RPMI8226 (cell line): ENCODE measurements at places on chromosomes 12 and 14.

DNA sequence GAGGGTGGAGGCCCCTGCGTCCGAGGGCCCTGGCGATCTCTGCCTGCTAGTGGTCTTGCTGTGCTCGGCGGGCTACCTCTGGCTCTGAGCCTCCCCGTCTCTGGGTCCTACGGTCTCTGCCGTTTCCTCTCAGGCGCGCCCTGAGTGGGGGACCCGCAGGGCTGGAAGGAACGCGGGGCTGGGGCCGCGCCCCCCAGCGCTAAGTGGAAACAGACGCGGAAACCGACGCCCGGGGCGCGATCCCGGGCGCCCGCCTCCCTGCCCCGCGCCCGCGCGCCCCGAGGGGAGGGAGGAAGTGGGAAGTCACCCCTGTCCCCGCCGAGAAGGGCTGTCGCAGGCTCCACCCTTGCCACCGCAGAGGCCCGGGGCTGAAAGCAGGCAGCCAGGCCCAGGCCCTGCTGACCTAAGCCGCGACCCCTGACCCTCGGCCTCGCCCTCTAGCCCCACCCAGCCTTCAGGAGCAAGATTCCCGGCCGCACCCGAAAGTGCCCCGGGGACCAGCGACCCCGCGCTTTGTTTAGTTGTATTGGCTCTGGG, 831 bp downstream of the CRIP1 start:
- DNase-seq: peak; percentile 68

DNA sequence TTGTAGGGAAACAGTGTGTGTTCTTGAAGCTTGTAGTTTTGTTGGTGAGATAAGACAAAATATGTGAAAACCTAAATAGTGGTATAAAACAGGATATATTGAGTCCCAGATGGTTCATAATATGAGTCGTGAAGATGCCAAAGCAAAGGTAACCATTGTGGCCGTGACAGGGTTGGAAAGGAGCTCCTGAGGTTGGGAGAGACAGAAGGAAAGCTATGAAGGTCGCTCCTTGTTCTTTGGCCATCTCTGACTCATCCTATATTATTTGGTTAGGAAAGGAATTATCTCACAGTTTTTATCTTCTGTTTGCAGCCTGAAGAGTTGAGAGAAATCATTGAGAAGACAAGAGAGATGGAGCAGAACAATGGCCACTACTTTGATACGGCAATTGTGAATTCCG, 27.1 kb downstream of the ATP6V1D start:
- DNase-seq: no peak

DNA sequence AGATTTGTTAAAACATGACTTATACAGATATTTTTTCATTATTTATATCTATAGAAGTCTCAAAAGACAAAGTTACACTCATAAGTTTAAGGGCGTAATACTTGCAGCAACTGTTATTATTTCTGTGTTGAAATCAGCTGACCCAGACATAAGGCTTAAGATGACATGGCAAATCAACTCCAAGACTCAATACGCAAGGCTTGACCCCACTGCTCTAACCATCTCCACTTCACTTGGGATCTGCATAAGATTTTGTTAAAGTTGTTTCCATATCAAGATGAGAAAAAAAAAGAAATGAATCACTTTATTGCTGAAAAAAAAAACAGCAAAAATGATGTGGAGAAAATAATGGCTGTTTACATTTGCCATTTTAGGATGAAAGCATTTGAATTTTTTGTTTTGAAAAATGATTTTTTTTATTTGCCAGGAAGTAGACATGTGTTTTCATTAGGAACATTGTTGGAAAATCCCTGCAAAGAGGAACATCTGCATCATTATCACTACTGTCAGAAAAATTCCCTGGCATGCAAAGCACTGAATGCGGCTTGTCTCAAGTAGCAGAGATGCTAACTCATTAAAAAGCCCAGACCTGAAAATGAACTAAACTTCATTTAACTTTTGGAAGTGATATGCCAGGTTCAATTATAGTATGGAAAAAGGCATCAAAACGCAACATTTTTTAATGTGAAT, 73.5 kb downstream of the LIN7A start:
- no peak for DNase-seq

GRCh38 chr12:97960741-97961608, 498.4 kb downstream of the RMST start:
- peak; percentile 50 for DNase-seq

DNA sequence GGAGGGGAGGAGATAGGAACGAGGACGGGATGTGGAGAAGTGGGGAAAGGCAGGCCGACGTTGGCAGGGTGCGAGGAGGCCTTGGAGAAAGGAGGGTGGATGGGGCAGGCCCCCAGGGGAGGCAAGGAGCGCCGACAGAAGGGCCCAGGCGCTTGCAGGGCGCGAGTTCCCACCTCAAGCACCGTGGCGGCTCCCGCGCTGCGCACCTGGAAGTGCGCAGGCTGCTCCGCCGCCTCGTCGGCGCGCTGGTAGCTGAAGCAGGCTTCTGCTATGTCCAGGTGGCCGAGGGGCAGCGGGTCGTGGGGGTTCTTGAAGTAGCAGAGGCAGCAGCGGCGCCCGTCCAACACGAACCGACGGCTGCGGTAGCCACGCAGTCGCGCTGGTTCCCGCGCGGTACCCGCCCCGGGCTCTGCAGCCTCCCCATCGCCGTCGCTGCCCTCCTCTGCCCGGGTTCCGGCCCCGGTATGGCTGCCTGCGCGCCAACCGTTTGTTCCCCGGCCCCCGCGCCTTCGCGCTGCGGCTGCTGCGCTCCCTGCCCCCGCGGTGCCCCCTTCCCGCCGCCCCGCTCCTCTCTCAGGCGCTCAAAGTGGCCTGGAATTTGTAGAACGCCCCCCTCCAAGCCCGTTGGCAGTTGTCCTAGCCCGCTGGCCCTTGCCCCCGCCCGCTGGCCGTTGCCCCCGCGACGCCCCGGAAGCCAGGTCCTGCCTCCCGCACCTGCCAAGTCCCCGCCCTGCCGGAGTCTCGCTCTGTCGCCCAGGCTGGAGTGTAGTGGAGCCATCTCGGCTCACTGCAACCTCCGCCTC, 1.1 kb upstream of the ACTR6 start:
- DNase-seq: peak; percentile 90

DNA sequence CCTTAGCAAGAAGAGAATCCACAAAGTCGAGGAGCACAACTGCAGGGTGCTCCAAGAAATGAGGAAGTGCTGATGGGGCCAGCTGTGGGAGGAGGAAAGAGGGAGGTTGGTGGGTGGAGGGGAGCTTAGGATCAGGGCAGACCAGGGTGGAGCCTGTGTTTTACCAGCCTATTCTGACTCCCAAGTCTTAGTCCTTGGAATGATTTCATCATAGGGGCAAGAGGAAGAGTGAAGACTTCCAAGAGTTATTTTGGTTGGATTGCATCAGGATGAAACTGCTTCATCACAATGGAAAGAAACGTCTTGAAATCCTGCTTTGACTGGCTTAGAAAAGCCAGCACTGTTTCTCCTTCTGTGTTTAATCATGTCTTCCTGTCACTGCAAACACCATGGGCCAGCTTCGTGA, 194.0 kb downstream of the DPF3 start:
- DNase-seq: no peak

GRCh38 chr14:78424311-78424710, 254.1 kb downstream of the NRXN3 start:
- DNase-seq: no peak

- DNase-seq: no peak
These were observed 52.1 kb downstream of the LRCOL1 start for GRCh38 chr12:132558042-132558856.
